Activated CD4-positive, alpha-beta T cell treated with anti-CD3 and anti-CD28 coated beads for 36 hours (primary cell): ENCODE measurements at places on chromosomes 16 and 17. TPM values are rescaled to one million over a fixed set of nuclear protein-coding genes. Genes with fewer than 3 reads are reported as not detected.

DNA sequence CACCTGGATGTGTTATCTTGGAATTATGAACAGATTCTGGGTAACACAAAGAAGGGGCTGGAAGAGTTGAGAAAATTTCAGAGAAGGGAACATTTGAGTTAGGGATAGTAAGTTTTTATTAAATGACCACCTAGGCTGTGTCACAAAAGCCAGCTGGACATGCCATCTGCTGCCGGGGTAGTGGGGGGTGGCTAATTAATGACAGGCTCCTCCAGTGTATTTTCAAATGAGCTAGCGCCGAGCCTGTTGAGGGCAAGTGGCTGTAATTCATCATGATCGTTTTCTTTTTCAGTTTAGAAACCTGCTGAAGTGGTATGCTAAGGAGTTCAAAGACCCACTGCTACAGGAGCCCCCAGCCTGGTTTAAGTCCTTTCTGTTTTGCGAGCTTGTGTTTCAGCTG, 6.2 kb downstream of the TMEM97 start:
- DNase-seq = no peak
- H3K4me3 ChIP-seq = no peak overlapping the region
- H3K36me3 ChIP-seq = peaks cover 47% of the 10 kb centered on the region
- H3K27me3 ChIP-seq = no peaks in the 10 kb centered on the region

SLFN14 gene
- not detected for total RNA-seq

DNA sequence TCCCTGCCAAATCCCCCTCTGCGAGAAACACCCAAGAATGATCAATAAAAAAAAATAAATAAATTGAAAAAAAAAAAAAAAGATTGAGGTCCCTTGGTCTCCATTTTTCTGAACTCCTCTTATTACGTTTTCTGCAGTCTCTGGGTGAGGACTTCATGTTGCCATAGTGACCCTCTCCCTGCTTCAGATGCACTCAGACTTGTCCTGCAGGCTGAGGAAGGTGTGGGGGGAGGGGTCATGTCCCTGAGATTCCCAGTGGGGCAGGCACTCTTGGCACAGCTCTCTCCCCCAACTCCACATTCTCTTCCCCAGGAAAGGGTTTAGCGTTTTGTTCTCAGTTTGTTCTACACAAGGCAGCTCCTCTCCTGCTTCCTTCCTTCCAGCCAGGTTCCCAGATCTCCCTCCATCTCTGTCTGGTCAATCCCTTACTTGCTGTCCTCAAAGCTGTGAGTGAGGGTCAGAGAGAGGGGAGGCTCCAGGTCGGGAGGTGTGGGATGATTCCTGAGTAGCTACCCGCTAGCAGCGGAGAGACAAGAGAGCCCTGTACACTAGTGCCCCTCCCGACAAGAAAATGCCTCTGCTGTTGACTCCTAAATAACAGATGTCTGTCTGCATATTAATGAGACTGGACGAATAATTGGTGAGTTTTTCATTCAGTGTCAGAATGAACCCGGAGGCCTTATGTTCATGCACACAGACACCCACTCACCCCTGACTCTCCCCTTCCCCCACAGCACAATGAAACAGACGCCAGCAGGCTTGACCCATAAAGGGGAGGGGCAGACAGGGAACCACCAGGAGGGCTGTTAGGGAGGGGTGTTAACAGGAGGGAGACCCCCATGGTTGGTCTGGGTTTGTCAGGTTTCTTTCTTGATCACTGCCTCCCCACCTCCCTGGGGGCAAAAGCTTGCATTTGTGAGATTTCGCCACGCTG, 9.2 kb downstream of the RND2 start:
- H3K27ac ChIP-seq = no peak overlapping the region
- H3K4me1 ChIP-seq = no peaks in the 10 kb centered on the region
- DNase-seq = no peak
- no peaks in the 10 kb centered on the region for H3K36me3 ChIP-seq
- H3K27me3 ChIP-seq = no peaks in the 10 kb centered on the region

MPP2 gene
- total RNA-seq = 1.3 TPM

TOP2A gene
- total RNA-seq = 245 TPM
